ENCODE measurements at places on chromosomes 16 and 17.
A peak's percentile ranks its signal among the peaks of the same experiment; 100 is the strongest.

- peak overlapping the region; percentile 81 for H3K4me3 ChIP-seq
- no peaks in the 10 kb centered on the region for H3K27me3 ChIP-seq
- H3K27ac ChIP-seq, result peak overlapping the region; percentile 94
- DNase-seq, result no peak
- peaks cover 35% of the 10 kb centered on the region for H3K36me3 ChIP-seq
- H3K4me1 ChIP-seq, result peaks cover 66% of the 10 kb centered on the region
Observed at GRCh38 chr17:31309556-31309955, 4.3 kb downstream of the EVI2B start.

GRCh38 chr17:82867763-82868325, 28.0 kb upstream of the ZNF750 start:
- H3K4me1 ChIP-seq, result peaks cover 73% of the 10 kb centered on the region
- peak overlapping the region; percentile 33 for H3K27ac ChIP-seq
- H3K36me3 ChIP-seq, result peaks cover 33% of the 10 kb centered on the region
- no peak overlapping the region for H3K4me3 ChIP-seq
- DNase-seq, result no peak

DNA sequence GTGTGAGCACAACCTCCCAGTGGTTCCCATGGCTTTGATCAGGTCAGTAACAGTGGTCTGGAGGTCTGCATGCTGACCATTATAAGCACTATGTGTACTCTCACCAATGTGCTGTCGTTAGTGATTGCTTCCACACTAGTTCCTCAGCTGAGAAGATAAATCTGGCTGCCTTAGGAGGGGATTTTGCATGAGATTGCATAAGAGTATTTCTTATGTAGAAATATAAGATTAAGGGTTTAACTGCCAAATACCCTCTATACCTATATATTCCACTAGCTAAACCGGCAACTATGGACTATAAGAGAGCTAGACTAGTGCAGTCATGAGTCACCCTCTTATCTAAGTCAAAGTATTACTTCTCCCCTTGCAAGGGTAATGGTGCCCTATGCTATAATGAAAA, 580.2 kb downstream of the CDH11 start:
- no peaks in the 10 kb centered on the region for H3K4me1 ChIP-seq
- no peak overlapping the region for H3K4me3 ChIP-seq
- H3K27me3 ChIP-seq, result no peaks in the 10 kb centered on the region
- DNase-seq, result no peak

GRCh38 chr16:30186782-30187555, 3.6 kb downstream of the CORO1A start:
- DNase-seq, result peak; percentile 93
- peaks cover 45% of the 10 kb centered on the region for H3K36me3 ChIP-seq
- H3K27ac ChIP-seq, result peak overlapping the region; percentile 98

Data from activated T-cell treated with anti-CD3 and anti-CD28 coated beads, Interleukin-2, amount 50 U/mL, for 24 hours (primary cell).